Stimulated activated CD4-positive, alpha-beta T cell treated with anti-CD3 and anti-CD28 coated beads, TNF-alpha, amount 100 ng/mL, for 48 hours (primary cell): ENCODE measurements at places on chromosomes 16 and 17.
A peak's percentile ranks its signal among the peaks of the same experiment; 100 is the strongest.

GRCh38 chr16:50195276-50195675, 42.2 kb downstream of the TENT4B start:
- no peak for DNase-seq

GRCh38 chr17:49624896-49625295, 49.2 kb downstream of the NXPH3 start:
- DNase-seq: no peak

GRCh38 chr16:72508191-72508590, 336.2 kb upstream of the PMFBP1 start:
- no peak for DNase-seq

- peak; percentile 23 for DNase-seq
Measured at GRCh38 chr17:8857919-8858318, 9.6 kb downstream of the PIK3R6 start.

DNA sequence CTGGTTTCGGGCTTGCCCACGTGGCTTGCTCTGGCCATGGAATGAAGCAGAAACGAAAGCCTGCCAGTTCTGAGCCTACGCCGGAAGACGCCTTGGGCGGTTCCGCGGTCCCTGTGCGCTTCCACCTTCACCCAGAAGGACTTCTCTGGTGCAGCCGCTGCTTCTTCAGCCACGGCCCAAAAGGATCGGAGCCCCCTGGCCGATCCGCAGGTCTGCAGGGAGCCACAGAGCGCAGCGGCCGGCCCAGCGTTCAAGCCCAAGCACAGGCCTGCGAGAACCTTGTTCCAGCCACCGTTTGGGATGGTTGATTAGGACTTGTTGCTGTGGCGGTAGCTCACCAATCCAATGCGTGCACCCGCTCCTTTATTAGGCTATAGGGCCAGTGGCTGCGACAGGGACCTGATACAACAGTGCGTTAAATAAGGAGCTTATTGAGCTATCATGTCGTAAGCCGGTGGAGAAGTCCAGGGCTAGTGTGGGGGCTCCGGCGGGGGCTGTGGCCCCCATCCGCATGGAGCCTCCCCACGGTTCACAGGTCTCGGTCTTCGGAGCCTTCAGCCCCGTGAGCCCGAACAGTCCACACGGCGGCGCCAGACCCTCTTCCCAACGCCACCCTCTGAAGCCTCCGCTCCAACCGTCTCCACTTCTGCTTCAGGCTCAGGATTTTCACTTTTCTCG, 10.2 kb upstream of the MPP2 start:
- DNase-seq: no peak
